ENCODE measurements at places on chromosomes 2 and 18.

GRCh38 chr2:74708883-74709282, 54.8 kb downstream of the SEMA4F start:
- DNase-seq: no peak

GRCh38 chr2:157172239-157172638, 85.3 kb upstream of the GALNT5 start:
- DNase-seq: no peak

- no peak for DNase-seq
Observed at GRCh38 chr2:112317303-112318158, 42.1 kb downstream of the ZC3H6 start.

DNA sequence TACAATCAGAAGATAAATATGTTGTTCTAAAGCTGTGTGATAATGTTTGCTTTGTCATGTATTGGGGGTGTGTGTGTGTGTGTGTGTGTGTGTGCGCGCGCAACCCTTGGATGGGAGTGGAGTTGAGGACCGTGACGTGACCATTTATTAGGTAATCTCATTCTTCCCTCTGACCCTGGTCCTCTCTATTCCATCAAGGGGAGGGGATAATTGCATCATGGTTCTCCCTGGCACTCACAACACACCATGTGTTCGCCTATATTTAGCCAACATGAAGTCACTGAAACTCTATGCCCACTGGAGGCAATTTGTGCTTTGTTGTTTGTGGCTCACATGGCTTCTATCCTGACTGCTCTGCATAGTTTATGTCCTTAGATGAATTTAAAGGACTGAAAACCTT, 79.8 kb upstream of the LRPPRC start:
- no peak for DNase-seq

DNA sequence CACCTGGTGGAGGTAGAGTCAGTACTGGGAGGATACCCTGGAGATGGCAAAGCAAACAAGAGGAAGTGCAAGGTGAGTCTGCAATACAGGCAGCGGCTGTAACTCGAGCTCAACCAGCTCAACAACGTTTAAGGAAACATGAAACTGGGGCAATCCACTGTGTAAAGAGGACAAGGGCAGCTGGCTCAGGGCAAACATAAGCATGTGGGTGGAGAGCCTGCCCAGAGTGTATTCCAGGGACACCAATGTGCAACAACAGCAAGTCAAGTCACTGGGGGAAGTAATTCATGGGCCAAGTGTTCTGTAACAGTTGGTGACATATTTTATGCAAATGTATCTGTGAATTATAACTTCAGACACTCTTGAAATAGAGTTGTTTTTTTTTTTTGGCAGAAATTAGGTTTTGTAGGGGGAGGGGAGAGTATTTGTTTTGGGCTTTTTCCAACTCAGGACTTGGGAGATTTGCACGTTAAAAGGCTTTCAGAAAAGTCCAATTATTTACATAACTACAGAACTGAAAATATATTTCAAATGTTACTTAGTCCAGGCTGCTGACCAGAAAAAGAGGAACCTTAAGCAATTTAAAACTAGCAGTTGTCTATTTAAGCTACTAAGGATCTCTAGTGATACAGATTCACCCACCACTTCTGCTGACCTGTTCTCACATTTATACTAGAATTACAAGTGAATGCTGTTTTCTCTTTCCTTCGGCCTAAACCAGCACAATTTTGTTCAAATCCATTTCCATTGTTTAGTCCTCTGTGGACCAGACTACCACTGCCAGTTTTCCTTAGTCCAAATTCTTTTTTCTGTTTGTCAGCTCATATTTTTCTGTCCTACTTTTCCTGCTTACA, 18.6 kb downstream of the NRXN1 start:
- no peak for DNase-seq

GRCh38 chr2:160006475-160006874, 55.9 kb downstream of the PLA2R1 start:
- DNase-seq: no peak

DNA sequence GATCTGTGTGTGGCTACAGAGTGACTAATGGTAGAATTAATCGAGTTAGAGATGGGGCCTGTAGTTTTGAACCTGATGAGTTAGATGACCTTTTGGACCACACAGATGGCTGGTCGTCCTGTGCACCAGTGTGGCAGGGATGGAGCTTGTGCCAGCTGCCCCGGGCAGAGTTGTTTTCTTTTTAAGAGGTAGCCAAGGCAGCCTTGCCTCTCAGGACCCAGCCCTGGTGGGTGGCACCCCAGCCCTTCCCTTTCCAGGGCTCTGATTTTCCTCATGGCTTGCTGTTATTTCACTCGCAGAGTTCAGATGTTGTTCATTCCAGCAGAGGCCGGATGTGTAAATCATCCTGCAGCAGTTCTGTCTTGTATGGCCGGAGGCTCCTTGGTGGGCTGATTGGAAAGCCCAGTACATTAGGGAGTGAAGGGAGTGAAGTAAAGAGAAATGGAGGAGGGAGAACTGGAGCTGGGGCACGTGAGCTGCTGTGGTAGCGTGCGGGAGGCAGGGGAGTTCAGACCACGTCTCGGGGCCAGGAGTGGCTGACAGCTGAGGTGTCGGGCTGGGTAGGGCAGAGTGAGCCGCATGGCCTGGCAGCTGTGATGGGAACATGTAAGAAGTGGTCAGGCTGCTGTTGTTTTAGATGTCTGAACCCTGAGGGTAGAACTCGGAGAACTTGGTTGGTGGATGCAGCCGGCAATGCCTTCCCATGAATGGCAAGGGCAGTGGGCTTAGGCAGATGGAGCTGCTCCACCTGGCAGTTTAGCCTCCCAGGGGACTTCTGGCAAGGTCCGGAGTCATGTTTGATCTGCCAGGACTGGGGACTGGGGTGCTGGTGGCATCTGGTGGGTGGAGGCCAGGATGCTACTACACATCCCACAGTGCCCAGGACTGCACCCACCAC, 28.8 kb downstream of the ASAP2 start:
- no peak for DNase-seq

GRCh38 chr18:59941331-59941730, 41.5 kb downstream of the PMAIP1 start:
- DNase-seq: no peak

GRCh38 chr2:207600231-207600630, 25.0 kb downstream of the METTL21A start:
- DNase-seq: no peak

- no peak for DNase-seq
Observed at GRCh38 chr2:145221032-145221431, 701.1 kb upstream of the ZEB2 start.

GRCh38 chr2:74142340-74142739, 5.4 kb downstream of the BOLA3 start:
- DNase-seq: no peak

- DNase-seq: no peak
Observed at GRCh38 chr2:212021947-212022346, 516.7 kb downstream of the ERBB4 start.

GRCh38 chr2:197349699-197350098, 39.1 kb upstream of the ANKRD44 start:
- DNase-seq: no peak
